ENCODE measurements at places on chromosomes 5 and 9.

DNA sequence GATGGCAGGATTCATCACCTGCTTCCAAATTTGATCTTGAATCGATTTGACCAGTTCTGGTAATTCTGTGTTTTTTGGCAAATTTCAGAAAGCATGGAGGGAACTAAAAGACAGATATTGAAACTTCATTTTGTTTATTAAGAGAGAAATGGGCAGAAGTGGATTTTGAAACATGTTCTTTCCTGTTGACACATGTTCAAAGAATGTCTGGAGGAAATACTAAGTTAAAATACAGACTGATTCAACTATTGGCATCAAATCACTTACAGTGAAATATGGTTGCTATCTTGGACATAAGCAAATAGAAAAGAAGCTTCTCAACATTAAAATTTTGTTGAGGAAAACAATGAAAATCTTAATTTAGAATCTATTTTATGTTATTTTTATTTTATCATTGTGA is 19.3 kb upstream of the GZMK start:
- peak; percentile 26 for DNase-seq

- DNase-seq, result no peak
Observed at GRCh38 chr5:149337736-149338135, 7.6 kb upstream of the GRPEL2 start.

GRCh38 chr5:143826951-143827444 is 15.0 kb downstream of the HMHB1 start:
- DNase-seq, result no peak

GRCh38 chr5:1282131-1282992 is 12.5 kb downstream of the TERT start:
- no peak for DNase-seq
